ENCODE measurements at places on chromosomes 11 and 22.

DNA sequence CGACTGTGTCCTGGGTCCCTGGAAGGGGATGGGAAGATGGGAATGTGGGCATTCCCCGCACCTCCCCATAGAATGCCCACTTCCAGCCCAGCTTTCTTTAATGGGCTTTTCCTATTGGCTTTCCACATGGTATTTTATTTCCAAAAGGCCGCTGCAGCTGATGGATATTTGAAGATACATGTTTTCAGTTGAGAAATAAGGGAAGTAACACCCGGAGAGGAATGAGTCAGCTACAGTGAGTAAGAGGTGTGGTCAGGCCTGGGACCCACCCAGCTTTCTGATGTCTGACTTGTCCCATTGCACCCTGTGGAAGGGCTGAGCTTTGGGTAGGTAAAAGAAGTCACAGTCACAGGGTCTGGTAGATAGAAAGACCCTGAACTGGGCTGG lies 476.9 kb downstream of the MIAT start:
- DNase-seq, result peak; percentile 96

- DNase-seq, result no peak
Measured at GRCh38 chr22:17435375-17435774, 66.1 kb downstream of the CECR2 start.

- no peak for DNase-seq
Measured at GRCh38 chr11:119666061-119666460, 62.9 kb downstream of the NECTIN1 start.

GRCh38 chr11:64090806-64091516 lies 55.2 kb downstream of the FLRT1 start:
- peak; percentile 76 for DNase-seq

Measured in fibroblast of skin of scalp (primary cell).